Right hindlimb (tissue), 1 donor: ENCODE measurements at places on chromosomes 4 and X.

DNA sequence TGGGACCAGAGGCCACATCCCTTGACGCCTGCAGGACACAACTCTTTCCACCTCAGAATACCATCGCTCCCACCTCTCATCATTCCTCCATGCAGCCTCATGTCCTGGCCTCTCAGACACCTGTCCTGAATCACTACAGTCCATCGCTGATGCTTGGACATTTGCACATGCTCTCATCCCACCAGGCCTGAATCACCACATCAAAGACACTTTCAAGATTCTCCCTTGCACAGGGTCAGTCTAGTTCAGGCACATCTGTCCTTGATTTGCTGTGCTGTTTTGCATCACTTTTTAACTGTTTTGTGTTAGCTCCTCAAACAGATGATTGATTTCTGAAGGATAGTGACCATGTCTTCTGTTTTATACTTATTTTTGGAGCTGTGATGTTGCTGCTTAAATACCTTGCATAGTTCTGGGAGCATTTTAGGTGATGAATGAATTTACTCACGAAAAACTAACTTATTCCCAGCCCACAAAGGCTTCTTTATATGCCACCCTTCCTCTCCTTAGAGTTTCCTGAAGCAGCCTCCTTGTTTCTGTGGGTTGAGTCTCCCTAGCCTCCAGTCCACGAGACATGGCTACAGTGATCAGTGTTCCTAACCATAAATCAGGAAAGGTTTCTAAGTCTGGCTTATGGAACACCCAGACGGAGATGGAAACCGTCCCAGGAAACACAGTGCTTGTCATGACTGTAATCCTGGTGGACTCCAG lies 2.6 kb downstream of the FAM114A1 start:
- no peak for DNase-seq

DNA sequence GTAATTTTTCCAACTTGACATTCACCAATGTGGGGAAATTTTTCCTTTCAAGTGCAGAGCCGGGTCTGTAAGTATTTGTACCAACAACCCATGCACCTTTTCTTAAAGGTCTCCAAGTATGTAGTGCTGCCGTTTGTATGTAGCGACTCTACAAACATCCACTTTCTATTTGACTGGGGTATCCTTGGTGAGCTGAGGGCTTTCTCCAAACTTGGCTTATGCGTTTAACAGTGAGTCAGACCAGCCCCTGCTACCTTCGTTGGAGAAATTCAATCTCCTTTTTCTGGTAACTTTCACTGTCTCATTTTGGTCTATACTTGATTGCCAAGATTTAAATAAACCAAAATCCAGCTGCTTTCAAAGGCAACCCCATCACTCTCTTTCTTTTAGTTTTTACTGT lies 34.9 kb downstream of the MGST2 start:
- no peak for DNase-seq

DNA sequence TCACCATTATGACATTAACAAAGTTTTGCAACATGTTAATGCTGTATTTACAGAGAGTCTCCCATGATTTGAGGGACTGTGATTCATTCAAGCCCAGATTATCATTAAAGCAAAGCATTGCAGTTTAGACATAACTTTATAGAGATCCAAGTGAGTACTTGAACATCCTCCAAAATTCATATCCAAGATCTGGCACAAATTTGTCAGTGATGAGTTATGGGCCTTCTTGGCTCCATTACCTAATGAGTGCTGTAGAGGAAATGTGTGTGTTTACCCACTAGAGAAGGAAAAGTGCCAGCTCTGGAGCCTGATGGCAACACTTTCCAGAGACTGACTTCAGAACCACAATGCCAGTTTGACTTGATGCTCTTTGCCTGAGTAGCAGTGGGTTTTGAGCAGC lies 432.3 kb downstream of the GALNTL6 start:
- no peak for DNase-seq

DNA sequence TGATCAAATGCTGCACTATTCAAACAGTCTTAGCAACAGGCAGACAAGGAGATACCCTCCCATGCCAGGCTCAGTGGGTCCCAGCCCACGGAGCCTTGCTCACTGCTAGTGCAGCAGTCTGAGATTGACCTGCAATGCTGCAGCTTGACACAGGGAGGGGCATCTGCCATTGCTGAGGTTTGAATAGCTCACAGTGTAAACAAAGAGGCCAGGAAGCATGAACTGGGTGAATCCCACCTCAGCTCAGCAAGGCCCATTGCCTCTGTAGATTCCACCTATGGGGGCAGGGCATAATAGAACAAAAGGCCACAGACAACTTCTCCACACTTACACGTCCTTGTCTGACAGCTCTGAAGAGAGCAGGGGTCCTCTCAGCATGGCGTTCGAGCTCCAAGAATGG lies 26.6 kb upstream of the ZXDB start:
- no peak for DNase-seq

DNA sequence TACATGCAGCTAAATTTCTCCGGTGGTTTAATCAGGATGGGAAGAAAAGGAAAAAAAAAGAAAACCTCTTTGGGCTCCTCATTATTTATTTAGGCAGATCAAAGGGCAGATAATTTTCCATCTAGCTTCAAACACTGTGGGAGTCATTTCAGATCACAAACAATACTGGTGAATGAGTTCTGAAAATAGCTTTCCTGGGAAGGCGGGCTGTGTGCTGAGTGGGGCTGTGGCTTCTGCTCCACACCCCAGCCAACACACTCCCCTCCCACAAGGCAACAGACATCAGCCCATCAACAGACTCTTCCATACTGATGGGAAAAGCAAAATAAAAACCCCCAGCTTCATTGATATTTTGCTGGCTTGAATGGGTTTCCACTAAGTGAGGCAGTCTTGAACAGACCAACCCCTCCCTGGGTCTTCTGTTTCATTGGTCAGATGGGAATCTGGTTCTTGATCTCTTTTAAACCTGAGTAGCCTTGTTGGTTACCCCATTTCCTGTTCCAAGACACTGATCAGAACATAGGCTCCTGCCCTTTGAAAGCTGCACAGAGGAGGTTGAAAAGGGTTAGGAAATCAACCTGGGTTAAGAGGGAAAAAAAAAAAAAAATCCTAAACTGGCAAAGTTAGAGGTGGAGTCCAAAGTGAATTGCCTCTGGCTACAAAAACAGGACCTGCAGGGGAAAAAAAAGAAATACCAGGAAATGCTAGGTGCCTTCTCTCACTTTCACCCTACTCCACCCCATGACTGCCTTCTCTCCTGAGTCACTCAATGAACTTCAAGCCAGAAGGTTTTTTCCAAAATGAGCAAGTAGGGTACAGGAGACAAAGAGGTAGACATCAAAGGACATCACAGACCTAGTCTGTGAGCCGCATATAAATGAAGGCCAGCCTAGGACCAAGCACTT lies 20.0 kb downstream of the AMOT start:
- no peak for DNase-seq

- DNase-seq = no peak
Observed at GRCh38 chr4:12932203-12932788, 551.8 kb downstream of the RAB28 start.

DNA sequence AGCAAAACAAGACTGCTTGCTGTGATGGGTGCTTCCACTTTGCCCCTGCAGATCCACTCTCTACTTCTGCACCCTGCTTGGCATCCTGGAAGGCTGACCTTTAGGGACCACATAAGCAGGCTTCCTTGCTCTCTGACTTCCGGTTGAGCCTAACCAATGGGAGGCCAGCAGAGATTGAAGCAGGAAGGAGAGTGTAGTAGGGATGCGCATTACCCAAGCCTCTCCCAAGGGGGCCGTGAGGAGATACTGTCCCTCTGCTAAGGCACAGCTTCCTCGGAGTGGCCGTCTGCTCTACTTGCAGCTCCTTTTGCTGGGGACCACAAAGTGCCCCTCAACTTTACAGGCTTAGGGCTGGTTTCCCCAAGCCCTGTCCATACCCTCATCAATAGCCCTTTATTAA lies 624.3 kb upstream of the TENM3 start:
- DNase-seq = no peak

DNA sequence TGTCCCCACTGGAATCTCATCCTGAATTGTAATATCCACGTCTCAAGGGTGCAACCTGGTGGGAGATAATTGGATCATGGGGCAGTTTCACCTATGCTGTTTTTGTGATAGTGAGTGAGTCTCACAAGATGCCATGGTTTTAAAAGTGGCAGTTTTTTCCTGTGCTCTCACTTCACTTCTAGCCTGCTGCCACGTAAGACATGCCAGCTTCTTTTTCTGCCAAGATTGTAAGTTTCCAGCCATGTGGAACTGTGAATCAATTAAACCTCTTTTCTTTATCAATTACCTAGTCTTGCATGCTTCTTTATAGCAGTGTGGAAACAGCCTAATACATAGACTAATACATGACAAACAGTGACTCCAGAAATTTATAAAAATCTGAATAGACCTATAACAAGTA lies 1131.8 kb downstream of the PCDH7 start:
- no peak for DNase-seq

GRCh38 chrX:117919755-117920154 lies 196.9 kb downstream of the KLHL13 start:
- DNase-seq = no peak

DNA sequence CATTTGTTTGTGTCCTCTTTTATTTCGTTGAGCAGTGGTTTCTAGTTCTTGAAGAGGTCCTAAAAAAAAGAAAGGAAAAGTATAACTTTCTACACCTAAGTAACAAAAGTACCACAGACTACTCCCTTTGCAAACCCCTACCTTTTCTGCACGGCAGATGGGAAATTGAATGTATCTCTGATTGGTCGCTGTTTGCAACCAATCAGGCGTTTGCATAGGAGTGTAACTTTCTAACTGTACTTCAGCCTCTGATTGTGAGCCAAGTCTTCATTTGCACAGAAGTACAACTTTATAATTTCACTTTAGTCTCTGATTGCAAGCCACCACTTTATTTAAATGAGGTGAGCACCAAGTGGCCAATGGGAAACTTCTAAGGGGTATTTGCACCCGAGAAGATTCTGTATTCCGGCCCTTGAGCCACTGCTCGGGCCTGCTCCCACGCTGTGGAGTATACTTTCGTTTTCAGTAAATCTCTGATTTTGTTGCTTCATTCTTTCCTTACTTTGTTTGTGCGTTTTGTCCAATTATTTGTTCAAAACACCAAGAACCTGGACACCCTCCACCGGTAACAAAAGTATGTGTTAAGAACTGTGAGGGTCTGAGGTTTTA lies 40.3 kb upstream of the FHL1 start:
- DNase-seq = no peak

GRCh38 chrX:67555578-67556203 lies 11.9 kb downstream of the AR start:
- DNase-seq = no peak

DNA sequence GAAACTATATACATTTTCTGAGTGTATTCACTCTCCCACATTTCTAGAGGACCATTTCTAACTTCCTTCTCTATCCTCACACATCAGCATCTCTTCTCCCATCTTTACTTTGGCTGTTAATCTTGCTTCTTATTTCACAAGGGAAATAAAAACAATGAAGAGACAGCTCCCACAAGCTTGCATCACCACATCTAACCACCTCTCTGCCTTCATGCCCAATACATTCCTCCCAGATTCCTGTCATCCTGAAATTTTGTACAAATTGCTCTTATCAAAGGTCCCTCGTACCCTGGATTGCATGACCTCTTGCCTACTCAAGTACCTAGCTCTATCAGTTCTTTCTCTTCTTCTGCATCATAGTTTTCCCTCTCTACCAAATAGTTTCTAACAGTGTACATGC lies 215.2 kb downstream of the ANTXR2 start:
- DNase-seq = no peak

GRCh38 chr4:110454441-110454840 lies 21.5 kb upstream of the ENPEP start:
- DNase-seq = no peak
